ENCODE measurements at places on chromosomes 11 and 22.

- DNase-seq, result peak; percentile 70
Observed at GRCh38 chr11:57567515-57568329, at the start of gene UBE2L6. TSS of gene UBE2L6 (minus strand) at chr11:57567672. CDS start at chr11:57567611, 61 bp downstream.

GRCh38 chr22:36816636-36817524 lies at the start of gene PVALB:
TSS of gene PVALB (minus strand) at chr22:36817035. CDS start at chr22:36817005, 30 bp downstream.
- DNase-seq, result peak; percentile 14

DNA sequence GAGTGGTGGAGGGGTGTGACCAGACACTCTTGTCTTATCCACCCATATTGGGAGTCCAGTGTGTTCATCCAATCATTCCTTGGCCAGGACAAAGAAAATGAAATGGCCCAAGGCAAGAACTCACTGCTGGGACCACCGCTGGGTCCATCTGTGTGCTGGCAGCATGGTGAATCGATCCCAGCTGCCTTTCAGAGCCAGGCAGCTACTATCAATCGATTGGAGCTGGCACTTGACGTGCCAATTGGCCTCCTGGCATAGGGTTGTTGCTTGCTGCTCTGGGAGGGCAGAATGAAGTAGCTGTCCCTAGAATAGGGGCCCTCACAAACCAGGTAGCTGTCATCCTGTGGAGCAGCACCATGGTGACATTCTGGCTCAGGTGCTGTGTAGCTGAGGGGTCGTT lies 1.4 kb upstream of the ARVCF start:
- DNase-seq, result no peak

- DNase-seq, result no peak
Observed at GRCh38 chr11:74330075-74330858, 18.8 kb upstream of the P4HA3 start.

DNA sequence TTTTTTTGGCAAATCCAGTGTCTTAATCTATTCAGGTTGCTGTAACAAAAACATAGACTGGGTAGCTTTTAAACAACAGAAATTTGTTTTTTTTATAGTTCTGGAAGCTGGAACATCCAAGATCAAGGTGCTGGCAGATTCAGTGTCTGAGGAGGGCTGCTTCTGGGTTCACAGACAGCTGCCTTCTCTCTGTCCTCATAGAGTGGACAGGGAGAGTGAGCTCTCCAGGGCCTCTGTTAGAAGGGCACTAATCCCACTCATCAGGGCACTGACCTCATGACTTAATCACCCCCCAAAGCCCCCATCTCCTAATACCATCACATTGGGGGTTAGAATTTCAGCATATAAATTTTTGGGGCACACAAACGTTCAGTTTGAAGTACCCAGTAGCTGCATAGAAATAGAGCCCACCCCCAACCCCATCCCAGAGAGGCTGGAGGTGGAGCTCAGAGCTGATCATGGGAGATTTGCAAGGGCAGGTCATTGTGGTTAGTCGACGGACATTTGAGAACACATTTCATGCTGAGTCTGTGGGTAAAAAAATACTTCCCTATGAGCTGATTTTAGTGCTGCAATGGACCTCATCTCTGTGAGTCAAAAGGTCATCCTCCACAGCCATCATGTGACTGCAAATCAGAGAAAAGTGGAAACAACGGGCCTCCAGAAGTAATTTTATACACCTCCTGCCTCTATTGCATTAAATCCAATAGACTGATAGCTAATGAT lies 203.1 kb upstream of the CADM1 start:
- DNase-seq, result no peak

DNA sequence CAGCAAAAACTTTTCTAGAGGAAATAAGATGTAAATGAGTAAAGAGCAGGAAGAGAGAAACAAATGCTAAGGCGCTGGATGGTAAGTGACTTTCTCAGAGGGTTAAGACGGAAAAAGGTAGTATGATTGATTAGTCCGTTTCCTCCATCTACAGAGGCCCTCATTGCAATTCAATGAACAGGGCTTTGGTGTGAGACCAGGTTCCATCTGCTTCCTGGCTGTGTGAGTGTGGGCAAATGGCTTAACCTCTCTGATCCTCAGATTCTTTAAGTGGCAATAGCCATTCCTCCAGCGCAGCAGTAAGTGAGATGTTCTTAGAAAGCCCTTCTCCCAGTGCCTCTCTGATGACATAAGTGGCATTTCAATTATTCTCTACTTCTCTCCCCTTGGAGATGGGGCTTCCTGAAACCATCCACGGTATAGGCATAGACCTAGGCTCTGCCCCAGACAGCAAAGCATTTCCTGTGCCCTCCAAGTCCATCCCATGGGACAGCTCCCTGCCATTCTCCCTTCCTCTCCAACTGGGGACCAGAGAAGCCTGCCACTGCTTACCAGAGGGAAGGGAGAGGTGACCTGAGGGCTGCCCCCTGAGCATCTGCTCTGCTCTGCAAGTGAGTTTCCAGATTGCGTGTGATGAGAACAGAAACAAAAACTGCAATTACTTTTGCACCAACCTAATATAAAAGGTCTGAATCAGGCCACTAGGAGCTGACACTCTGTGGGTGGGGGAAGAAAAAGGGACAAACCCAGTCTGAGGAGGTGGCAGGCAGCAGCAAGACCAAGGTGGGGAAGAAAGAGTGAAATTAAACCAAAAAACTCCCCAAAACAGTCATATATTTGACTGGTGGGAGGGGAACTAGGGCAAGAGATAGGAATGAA lies 12.7 kb upstream of the CD44 start:
- DNase-seq, result no peak

DNA sequence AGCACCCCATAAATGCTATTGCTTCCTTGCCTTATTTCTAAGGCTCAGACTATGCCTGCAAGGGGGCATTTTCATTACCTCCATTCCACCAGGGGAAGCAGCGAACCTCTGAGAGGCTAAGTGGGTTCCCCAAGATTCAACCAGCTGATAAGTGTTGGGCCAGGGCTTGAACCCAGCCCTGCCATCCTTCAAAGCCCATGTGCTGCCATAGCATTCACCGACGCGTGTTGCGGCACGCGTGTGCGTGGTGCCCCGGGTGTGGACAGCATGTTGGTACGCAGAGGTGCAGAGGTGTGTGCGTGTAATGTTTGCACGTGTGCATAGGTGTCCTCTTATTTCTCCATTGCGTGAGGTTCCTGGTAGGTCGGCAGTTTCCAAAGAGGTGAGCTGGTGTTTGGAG lies 66.0 kb upstream of the PPARA start:
- DNase-seq, result no peak

DNA sequence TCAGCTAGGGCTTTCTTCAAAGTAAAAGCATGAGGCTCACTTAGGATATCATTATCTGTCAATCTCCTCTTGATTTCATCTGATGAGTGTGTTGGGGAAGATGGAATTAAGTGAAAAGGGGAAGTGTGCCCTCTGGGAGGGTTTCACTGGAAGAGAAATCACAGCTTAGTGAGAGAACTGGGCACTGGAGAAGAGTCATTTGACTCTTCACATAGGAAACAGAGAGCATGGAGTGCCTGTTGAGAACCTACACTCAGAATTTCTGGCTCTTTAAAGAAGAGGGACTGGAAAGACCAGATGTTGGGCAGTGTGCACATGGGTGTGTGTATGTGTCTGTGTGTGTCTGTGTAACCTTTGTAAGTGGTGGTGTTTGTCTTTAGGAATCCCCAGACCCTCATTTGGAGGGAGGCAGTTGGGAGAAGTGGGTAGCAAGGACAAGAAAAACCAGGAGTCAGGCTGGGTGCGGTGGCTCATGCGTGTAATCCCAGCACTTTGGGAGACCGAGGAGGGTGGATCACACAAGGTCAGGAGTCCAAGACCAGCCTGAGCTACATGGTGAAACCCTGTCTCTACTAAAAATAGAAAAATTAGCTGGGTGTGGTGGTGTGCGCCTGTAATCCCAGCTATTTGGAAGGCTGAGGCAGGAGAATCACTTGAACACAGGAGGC lies 10.0 kb downstream of the STX3 start:
- no peak for DNase-seq

- no peak for DNase-seq
Observed at GRCh38 chr22:40928657-40929056, 22.5 kb upstream of the RBX1 start.

DNA sequence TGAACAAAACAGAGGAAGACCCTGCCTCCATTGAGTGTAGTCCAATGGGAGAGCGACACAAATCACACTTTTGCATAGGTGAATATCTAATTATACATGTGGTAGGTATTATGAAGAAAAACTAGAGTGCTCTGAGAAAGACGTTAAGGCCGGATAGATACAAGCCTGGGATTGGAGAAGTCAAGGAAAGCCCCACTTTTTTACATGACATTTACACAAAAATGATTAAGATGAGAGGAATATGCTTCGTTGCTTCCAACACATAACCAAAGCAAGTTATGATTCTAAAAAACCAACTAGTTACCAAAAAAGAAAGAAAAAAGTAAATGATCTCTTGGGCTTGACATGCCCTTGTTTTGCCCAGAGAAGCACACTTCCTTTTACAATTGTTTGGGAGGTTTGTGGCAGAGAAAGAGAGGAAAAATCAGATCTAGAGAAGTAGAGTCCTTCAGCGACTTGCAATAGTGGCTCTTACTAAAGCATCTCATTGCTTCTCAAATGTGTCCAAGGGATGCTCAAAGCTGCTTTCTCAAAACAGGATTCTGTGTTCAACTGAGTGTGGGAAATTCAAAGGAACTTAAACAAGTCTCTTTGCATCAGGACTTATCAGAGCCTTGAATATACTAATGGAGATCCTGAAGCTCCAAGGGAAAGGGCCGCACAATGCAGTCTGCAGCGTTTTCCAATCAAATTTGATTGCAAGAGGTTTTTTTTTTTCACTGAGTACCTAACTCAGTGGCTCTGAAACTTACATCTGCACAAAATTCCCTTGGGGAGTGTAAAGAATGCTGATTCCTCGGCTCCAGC lies 38.8 kb downstream of the FLI1 start:
- DNase-seq, result no peak

- no peak for DNase-seq
Observed at GRCh38 chr22:29531419-29531818, 22.1 kb downstream of the THOC5 start.

GRCh38 chr22:29359469-29359868 lies 28.9 kb downstream of the AP1B1 start:
- DNase-seq, result no peak

- peak; percentile 23 for DNase-seq
Observed at GRCh38 chr11:77127920-77128691, at the start of gene MYO7A. TSS of gene MYO7A (plus strand) at chr11:77128246. CDS start at chr11:77130635, 2,389 bp downstream.

- no peak for DNase-seq
Observed at GRCh38 chr22:33807470-33807869, 112.8 kb downstream of the LARGE1 start.

DNA sequence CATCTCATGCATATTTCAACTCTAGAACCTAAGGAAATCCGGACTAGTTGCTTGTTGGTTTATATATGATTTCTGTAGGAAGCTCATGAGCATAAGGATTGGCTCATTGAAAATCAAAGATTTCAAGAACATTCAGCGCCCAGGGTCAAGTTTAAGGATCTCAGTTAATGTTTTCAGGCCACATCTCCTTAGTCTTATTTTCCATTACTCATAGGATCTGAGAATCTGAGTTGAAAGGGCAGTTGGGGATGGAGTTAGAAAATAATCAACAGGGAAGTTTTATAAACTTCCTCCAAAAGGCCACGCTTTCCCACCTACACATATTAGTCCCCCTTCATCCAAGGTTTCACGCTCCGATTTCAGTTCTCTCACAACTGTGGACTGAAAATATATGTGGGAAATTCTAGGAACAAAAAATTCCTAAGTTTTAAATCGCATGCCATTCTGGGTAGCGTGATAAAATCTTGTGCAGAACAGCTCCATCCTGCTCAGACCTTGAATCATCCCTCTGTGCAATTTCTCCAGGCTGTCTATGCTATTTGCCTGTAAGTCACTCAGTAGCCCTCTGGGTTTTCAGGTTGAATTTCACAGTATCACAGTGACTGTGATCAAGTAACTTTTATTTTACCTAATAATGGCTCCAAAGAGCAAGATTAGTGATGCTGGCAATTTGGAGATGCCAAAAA lies 160.2 kb downstream of the KIRREL3 start:
- no peak for DNase-seq

DNA sequence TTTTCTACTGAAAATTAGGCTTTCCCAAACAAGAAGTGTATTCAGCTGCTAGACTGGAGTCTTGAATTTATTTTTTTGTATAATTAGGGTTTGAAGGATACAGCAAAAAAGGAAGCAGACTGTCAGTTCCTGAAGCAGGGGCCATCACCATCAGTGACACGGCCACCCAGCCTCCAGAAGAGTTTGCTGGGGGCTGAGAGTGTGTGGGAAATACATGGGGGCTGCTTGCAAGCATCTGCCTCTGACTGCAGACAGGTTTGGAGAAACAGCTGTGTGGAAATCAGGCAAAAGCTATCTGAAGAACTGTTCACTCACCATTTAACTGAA lies 23.0 kb downstream of the FZD4 start:
- no peak for DNase-seq

All from NCI-H2227 treated with DMSO at 0.1 percent for 48 hours (cell line).